Brain microvascular endothelial cell (primary cell): ENCODE measurements at places on chromosomes 2 and 18.

DNA sequence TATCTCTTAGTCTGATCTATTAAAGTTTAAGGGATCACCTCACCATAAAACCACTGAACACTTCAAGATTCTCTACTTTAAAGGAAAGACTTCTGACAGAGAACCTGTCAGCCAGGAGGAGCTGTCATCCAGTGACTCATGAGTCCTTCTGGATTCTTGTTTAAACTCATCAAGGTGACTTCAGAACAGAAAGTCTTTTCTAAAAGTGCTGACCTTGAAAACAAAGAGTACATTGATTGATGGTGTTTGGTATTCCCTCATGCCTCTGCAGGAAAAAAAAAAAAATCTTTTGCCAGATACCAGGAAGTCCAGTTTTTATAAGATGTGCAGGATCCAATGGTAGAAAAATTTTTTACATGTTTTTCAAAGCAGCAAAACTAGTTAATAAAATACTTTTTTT is 12.3 kb downstream of the DSG2 start:
- no peak for DNase-seq

DNA sequence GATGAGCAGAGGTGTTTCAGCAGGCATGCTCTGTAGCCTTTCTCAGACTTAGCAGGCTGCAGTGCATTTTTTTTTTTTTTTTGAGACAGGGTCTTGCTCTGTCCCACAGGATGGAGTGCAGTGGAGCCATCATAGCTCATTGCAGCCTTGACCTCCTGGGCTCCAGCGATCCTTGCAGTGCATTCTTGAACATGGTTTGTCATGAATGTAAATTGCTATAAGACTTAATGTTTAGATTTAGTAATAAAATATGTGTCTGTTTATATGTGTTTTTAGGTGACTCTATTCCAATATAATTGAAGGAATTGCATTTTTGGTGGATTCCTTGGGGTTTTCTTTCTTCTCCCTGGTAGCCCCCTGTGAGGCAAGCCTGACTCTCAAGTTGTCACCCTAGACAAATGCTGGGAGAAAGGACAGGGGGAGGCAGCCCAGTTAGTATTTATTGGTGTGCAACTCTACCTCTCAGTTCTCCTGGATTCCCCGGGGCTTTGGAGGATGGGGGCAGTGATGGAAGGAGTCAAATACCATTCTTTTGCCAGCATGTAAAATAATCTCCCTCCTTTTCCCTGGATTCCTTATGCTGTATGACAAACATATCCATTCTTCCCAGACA is 22.7 kb downstream of the LYPD6B start:
- DNase-seq = no peak

DNA sequence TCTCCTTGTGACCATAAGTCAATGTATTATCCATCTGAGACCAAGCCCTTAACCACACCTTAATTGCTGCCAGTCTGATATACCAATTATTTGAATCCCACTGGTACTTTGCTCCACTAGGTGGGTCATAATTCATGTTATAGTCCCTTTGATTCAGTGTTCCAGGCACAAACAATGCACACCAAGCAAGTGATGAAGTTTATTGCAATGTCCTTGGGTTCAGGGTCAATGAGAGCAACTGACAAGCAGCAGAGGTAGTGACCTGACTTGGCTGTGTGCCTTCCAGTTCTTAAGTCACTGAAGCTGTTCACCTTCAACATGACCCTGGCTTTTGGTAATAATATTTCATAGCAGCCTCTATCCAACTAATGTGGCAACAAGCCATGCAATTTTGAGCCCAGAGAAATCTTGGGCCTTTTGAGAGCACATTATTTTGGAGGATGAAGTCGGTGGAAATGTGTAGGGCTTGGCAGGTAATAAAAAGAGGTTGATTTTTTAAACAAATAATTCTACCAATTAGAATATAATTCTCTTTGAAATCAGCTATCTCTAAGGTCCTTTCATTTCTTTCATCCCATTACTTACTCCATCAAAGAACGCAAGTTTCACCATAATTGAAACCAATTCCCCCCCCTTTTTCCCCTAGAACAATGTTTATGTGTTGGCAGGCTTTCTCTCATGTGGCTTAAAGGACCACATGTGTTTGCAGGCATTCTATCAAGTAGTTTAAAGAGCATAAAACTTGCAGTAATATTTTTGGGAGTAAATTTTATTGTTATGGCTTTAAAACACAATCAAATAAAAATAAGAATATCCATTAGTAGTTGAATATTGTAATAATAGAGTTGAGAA is 3.1 kb upstream of the CPO start:
- DNase-seq = no peak

DNA sequence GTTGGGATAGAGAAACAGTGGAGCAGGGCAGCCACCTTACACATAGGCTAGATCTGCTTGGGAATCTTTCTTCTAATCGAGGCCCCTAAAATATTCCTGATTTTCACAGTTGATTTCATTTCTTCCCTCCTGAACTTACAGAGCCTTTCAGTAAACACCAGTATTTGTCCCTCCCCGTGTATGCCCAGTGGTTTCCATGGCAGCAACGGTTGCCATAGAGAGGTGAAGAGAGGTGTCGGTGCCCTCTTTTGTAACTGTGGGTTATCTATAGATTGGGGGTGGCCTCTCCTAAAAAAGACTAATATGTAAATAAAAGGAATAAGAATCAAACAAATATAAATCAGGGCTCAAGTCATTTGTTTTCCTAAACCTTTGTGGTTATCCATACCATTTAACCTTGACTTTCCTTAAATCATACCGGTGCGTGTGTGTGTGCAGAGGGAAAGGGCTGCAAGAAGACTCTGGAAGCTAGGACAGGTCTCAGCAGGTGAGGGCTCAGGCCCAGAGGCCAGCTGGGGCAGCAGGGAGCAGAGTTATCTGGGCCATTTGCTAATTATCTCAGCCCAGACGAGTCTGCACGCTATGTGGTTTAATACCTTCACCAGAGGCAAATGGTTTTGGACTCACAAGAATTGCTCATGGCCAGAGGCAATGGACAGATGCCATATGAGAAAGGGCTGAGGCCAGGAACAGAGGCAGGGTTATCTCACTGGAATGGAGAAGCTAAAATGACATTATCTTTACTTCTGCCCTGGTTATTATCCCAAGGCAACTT is 35.5 kb downstream of the LIPG start:
- no peak for DNase-seq

- peak; percentile 93 for DNase-seq
These were observed 21.5 kb upstream of the TXNL4A start for GRCh38 chr18:80009661-80010550.

- DNase-seq = no peak
These were observed 40.8 kb downstream of the TNP1 start for GRCh38 chr2:216819055-216819454.

GRCh38 chr18:6569813-6570212 is 155.1 kb upstream of the L3MBTL4 start:
- no peak for DNase-seq

DNA sequence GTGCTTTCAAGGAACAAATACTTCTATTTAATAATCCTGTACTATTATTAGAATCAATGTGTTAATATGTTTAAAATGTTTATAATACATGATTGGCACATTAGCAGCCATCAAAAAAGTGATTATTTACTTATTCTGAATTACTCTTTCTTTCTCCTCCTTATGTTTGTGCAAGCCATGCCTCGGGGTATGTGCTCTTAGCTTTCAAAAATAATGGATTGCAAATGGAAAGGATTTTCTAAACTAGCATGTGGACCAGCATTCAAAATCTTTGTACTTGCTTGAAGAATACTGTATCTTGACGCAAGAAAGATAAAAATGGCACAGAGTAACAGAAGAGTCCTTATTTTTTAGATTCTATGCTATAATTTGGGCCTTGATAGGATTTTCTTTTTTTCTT is 156.5 kb downstream of the CDH7 start:
- no peak for DNase-seq

- DNase-seq = no peak
These were observed 493.7 kb upstream of the HS6ST1 start for GRCh38 chr2:128812183-128812940.

DNA sequence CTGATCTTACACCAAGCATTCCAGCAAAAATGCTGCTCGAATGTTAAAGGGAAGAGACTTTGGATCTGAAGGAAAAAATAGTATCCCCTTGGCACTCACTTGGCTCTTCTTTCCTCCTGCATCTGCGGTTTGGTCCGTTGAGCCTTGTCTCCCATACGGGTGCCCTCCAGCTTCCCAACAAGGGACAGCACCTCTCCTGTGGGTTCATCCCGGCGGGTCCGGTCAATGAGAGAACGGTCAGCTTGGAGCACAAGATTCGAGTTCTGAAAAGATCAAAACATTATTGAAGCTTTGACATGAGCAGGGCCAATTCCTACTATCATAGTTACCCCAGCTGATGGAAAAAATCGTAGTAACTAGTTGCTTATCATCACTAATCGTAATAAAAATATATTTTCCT is 740 bp downstream of the SNRNP200 start:
- no peak for DNase-seq

DNA sequence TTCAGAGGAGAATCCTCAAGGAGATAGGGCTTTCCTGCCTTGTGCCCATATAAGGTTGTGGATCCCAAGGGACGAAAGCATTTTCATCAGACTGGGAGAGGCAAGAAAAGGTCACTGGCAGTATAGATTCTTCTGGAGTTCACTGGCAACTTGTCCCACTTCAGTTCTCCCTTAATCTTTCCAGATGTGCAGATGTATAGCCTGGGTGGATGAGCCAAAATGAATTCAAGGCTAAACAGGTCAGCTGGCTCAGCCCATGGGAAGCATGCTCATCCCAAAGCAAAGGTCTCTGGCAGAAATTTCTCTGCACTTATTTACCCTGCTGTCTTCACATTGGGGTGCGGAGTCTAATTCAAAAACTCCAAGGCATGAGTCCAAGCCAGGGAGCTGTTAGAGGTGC is 148.9 kb upstream of the TNP1 start:
- DNase-seq = no peak

GRCh38 chr2:191526091-191526490 is 151.8 kb upstream of the NABP1 start:
- no peak for DNase-seq

DNA sequence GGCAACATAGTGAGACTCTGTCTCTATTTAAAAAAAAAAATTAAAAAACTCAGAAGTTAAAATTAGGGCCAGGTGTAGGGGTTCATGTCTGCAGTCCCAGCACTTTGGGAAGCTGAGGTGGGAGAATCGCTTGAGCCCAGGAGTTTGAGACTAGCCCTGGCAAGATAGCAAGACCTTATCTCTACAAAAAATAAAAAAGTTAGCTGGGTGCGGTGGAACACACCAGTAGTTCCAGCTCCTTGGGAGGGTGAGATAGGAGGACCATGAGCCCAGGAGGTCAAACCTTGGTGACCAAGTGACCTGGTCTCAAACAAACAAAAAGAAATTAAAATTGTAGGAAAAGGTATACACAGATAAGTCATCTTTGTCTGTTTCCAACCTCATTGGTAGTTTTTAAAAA is 11.3 kb downstream of the TTLL4 start:
- DNase-seq = no peak

DNA sequence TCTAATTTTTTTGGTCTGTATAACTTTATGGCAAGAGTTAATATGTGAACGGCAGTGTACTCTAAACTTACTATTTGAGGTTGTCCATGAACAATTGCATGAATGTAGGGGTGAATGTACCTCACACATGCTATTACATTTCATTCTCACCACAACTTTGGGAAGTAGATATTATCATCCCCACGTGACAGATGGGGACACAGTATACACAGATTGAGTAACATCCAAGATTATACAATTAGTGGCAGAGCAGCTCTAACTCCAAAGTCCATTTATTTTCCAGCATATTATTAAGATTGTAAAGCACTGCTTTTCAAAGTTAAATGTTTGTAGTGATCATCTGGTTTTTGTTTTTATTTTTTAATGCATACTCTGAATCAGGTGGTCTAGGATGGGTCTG is 622.1 kb upstream of the ZEB2 start:
- DNase-seq = no peak

DNA sequence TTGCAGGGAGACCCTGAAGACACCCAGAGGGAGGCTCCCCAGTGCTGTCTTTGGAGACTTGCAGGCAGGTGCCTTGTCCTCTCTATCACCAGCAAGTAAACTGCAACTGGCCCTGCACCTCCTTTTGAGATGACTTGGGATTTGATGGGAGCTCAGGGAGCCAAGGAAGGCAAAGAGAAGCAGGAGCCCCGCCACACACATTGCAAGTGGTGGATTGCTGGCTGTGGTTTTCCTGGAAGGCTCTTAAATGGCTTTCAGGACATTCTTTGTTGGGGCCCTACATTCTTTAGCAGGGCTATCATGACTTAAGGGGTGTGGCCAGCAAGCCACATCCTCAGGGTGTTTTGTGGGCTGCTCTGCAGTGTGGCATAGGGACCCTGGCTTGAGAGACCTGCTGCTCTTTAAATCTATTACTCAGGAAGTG is 39.9 kb upstream of the CDC42EP3 start:
- DNase-seq = peak; percentile 85

- DNase-seq = no peak
These were observed 487 bp downstream of the STARD6 start for GRCh38 chr18:54357082-54357659.

DNA sequence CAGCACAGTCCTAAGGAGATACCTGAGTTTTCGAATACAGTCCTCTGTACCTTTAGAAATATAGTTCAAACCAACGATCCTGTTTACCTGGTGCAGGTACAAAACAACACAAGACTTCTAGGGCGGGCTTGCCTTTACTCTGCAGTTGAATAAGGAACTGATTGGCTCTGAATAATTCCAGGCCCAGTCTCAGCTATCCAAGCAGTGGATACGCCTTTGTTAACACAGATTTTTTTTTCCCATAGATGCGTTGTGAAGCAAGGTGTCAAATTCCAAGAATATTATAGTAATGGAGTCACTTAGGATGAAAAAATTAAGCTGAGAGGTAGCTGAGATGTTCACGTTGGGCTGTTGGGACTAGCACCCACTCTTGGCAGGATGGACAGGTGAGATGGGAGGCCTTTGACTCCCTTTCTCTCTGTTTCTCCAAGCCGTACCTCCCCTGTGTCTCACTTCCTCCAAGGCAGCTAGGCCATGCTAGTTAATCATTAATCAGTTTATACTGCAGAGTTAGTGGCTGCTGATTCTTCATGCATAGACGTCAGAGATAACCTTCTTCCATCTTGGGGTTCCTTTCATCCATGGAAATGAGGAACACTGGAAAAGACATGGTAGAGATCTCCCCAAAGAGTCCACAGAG is 380.8 kb upstream of the ACVR2A start:
- no peak for DNase-seq

- DNase-seq = no peak
These were observed 874.1 kb upstream of the LRATD1 start for GRCh38 chr2:13758412-13758811.

DNA sequence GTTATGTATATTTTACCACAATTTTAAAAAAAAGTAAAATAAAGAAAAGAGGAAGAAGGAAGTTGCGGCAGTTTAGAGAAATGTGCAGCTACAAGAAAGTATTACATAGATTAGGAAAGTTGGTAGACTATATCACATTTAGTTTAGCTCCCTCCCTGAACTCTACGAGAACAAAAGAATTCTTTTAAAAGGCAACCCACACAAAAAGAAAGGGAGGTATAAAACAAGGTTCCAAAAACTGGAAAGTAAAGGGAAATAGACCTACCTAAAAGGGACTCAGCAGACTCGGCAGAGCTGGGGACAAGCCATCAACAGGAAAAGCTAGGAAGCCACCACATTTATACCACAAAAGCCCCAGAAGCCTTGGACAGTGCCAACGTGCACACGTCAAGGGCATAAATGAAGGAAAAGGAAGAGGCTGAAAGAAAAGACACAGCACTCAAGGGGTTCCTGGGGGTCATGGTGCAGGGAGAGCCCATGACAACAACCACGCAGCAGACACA is 9.1 kb downstream of the TMEM127 start:
- DNase-seq = no peak

- DNase-seq = no peak
These were observed 48.8 kb downstream of the ALPK2 start for GRCh38 chr18:58580078-58580477.

GRCh38 chr2:226647621-226648518 is 151.8 kb downstream of the IRS1 start:
- peak; percentile 45 for DNase-seq
